Midbrain (tissue), 1 donor: ENCODE measurements at places on chromosomes 13 and 19.

DNA sequence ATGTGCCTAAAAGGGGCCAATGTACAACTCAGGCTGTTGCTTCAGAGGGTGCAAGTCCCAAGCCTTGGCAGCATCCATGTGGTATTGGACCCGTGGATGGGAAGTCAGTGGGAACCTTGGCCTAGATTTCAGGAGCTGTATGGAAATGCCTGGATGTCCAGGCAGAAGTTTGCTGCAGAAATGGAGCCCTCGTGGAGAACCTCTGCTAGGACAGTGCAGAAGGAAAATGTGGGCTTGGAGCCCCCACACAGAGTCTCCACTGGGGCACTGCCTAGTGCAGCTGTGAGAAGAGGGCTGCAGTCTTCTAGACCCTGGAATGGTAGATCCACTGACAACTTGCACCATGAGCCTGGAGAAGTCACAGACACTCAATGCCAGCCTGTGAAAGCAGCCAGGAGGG, 28.5 kb downstream of the GPC5 start:
- DNase-seq, result no peak

DNA sequence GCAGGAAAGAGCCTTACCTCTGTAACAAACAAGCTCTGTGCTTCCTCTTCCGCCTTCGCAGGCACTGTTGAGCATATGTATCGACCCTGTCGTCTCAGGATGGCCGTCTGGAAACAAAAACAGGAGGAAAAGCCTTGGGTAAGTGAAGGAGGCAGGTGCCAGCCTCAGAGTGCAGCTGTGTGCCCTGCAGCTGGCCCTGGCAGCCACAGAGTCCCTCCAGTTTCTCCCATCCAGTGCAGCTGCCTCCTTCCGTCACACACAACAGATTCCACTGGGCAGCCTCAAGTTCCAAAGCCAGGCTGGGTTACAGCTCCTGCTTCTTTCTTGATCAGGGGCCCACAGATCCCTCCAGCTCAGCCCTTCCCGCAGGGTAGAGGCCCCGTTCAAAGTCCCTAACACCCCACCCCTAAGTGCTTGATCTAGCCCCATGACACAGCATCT, 47.7 kb downstream of the DOCK9 start:
- DNase-seq, result peak; percentile 49

- peak; percentile 49 for DNase-seq
Observed at GRCh38 chr13:43411741-43412140, 375.0 kb downstream of the ENOX1 start.

- no peak for DNase-seq
Observed at GRCh38 chr13:96431044-96431581, 341.2 kb downstream of the HS6ST3 start.

DNA sequence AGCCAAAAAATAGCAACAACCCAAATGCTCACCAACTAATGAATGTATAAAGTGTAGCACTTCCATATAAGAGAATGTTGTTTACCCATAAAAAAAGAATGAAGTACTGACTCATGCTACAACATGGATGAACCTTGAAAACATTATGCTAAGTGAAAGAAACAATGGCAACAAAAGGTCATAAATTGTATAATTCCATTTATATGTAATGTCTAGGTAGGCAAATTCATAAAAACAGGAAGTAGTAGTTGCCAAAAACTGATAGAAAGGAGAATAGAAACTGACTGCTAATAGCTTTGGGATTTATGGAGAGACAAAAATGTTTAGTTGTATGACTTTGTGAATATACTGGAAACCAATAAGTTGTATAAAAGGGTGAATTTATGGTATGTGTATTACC, 21.6 kb downstream of the MYCBP2 start:
- DNase-seq, result no peak

DNA sequence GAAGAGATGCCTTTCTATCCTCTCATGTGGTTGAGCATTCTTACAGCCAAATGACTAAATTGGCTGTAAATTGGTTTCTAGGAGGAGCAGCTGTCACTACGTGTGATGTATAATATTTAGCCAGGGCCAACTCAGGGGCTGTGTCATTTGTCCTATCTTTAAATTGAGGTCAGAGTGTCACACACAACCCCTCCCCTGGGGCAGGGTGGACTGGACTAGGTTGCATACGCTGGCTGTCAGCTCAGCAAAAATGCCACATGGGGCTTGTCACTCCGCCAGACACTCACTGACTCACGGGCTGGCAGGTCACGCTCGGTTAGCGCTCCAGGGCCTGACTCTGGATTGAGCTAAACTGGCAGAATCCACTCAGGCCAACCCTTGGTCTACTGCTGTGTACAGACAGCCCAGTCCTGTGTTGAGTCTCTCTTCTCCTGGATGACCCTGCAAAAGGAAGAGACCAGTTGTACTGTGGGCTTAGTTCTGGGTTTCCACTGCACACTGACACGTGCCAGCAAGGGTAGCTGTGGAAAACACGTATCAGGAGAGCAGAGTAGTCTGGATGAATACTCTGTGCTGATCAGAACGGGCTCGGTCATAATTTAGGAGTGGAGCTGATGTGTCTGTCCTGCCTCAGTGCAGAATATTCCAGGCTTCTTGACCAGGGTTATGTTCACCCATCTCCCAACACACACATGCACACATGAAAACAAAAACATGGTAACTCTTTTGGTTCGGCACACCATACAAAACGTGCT, 29.1 kb downstream of the SHISA2 start:
- no peak for DNase-seq

GRCh38 chr13:79735228-79735627, 254.3 kb downstream of the NDFIP2 start:
- no peak for DNase-seq

DNA sequence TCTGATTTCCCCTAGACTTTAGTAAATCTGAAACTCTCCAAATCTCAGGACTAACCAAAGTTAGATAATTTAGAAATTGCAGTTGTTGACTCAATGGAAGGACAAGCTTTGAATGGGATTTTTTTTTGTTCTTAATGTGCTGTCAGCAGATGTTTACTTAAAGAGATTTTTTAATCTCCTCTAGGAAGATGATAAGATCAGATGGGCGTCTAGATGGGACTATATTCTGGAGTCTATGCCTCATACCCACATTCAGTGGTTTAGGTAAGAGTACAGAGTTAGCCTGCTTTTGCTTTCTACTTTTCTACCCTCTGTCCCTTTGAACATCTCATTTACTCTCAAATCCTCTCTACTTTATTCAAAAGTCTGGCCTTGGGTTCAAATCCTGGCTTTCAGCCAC, 39.3 kb downstream of the TM9SF2 start:
- no peak for DNase-seq

GRCh38 chr19:51686171-51686570, 7.0 kb upstream of the SPACA6 start:
- DNase-seq, result no peak

GRCh38 chr13:68509734-68510621, 1279.8 kb upstream of the PCDH9 start:
- DNase-seq, result no peak

- DNase-seq, result no peak
Observed at GRCh38 chr13:40564342-40565001, 102.0 kb downstream of the FOXO1 start.

- DNase-seq, result no peak
Observed at GRCh38 chr13:74250738-74251190, 116.6 kb upstream of the KLF12 start.

DNA sequence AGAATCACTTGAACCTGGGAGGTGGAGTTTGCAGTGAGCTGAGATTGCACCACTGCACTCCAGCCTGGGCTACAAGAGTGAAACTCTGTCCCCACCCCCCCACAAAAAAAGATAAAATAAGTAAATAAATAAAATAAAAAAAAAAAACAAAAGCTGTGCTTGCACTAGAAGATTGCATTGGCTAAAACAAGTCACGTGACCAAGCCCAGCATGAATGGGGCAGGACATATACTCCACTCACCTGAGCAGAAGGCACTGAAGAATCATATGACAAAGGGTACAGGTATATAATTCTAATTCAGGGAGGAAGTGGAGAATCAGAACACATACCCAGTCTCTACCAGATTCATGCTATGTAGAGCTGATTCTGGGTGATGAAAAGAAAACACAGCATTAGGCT, 36.6 kb downstream of the CYP4F22 start:
- no peak for DNase-seq

DNA sequence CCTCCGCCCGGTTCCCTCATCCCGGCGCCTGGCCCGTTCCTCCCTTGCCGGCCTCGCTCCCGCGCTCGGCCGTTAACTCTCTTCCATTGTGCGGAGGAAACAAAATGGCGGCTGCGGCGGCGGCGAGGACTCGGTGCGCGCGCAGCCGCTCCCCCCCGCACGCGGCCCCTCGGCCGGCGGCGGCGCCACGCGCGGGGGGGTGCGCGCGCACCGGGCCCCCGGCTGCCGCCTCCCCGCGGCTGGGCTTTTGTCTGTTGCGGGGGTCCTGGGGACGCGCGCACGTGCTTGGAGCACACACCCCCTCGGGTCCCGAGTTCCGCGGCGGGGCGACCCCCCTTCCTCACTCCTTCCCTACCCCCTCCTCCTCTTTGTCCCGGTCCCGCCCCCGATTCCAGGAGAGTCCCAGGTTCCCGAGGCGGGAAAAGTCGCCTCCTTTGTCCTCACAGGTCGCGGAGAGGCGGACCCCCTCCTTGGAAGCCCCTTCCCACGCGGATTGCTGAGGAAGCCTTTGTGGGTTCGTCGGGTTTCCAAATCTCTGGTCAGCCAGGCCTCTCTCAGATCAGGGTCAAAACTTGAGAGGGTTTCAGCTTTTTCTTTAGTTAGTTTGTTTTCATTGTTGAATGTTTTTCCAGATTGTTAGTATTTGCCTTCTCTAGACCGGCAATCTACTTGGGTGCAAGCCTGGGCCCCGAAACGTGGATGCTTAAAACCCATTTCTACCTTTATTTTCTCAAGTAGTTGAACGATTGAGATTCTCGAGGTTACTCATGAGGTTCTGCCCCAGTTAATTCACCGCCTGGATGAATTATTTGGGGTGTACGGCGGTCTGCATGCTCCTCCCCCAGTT, 687 bp downstream of the ILF3 start:
- peak; percentile 45 for DNase-seq

DNA sequence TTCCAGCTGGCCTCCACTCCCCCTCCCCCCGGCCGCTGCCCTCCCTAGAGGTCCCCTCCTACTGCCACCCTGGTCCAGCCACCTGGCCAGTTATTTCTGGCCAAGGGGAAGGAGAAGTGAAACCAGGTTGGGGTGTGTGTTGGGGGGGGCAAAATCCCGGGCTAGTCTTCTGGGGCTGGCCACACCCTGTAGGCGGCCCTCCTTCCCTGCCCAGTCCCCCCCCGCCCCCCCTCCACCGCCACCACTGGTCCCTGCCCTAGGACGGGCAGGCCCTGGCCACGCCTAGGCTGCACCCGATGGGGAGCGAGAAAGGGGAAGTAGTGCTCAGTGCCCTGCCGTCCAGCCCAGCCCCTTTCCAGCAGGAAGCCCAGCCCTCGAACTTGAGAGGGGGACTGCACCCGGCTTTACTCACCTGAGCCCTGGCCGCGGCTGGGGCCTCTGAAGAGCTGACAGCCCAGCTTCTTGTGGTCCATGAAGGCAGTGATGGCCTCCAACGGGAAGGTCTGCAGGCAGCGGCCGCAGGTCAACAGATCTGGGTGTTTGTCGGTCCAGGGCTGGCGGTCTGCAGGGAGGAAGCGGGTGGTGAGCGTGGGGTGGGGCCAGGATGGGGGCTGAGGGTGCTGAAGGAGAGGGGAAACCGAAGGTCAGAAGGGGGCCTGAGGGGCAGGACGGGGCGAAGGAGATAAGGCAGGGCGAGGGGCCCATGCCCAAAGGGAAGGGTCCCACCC, 813 bp downstream of the ZNF296 start:
- DNase-seq, result peak; percentile 36

DNA sequence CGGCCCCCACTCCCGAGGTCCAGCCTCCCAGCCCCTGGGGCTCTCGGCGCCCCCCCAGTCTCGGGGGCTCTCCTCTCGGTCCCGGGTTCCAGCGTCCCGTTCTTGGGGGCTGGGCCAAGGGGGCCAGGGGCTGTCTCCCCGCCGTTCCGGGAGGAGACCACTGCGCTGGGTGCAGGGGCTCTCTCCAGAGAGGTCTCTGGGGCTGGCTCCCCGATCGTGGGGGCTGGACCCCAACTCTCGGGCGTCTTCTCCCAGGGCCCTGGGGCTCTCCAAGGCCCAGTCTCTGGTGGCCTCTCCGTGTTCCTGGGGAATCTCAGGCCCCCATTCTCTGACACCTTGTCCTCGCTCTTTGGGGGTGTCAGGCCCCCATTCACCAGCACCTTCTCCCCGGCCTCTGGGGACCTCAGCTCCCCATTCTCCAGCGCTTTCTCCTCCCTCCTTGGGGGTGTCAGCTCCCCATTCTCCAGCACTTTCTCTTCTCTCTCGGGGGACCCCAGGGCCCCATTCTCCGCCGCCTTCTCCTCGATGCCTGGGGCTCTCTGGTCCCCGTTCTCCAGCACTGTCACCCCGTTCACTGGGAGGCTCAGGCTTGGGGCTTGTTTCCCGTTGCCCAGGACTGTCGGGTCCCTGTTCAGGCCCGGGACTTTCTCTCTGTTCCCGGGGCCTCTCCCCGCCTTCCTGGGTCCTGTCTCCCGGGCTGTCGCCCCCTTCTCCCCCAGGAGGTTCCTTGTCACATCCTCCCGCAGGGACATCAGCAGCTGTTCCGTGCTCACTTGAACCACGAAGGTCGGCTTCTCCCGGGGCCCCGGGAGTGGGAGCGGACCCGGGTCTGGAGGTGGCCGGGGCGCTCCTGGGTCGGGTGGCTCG, 13.7 kb downstream of the LMTK3 start:
- DNase-seq, result no peak

GRCh38 chr13:67620665-67621064, 390.5 kb upstream of the PCDH9 start:
- DNase-seq, result no peak

GRCh38 chr13:23347601-23348000, 85.9 kb downstream of the SACS start:
- no peak for DNase-seq

DNA sequence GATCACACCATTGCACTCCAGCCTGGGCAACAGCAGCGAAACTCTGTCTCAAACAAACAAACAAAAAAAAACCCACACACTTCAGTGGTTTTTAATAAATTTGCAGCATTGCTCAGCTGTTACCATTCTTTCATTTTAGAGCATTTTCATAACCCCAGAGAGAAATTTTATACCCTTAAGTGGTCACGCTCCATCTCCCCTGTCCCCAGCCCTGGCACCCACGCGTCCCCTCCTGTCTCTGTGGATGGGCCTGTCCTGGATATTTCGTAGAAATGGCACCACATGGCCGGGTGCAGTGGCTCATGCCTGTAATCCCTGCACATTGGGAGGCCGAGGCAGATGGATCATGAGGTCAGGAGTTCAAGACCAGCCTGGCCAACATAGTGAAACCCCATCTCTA, 7.8 kb downstream of the THOP1 start:
- no peak for DNase-seq
